ENCODE measurements at places on chromosomes 5 and 9. TPM values are rescaled to one million over a fixed set of nuclear protein-coding genes. Genes with fewer than 3 reads are reported as not detected.

DNA sequence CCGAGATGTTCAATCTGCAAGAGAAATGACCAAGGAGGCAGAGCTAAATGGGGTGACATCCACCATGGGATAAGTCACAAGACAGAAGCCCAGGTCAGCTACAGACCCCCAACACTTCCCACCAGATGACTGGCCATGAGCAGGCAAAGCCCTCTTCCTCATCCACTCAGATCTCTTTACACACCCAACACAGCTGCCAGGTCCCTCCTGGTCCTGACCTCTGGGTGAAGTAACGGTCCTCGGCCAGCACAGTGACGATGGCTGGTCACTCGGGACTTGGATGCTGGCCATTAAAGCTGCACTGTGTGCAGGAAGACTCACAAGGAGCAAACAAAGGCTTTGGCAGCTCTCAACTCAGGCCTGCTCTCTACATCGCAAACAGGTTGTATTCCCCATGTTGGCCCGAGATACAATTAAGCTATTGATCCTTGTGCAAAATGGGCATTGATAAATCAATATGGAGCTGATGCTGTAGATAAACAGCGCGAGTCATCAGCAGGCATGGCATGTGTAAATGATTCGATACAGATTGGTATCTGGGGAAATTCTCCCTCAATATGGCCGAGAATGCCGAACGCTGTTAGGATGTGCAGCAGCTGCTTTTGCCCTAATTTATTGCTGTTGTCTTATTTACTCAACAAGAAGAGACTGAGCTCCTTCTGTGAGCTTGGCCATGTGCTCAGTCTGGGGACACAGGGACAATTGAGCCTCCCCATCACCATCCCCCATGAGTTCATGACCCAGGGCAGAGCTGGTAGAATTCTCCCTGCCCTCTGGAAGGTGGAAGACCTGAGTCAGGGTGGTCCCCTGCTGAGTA lies 98.7 kb downstream of the C5orf15 start:
- peak; percentile 39 for DNase-seq

The ALG2 gene
- total RNA-seq: 41.3 TPM

DNA sequence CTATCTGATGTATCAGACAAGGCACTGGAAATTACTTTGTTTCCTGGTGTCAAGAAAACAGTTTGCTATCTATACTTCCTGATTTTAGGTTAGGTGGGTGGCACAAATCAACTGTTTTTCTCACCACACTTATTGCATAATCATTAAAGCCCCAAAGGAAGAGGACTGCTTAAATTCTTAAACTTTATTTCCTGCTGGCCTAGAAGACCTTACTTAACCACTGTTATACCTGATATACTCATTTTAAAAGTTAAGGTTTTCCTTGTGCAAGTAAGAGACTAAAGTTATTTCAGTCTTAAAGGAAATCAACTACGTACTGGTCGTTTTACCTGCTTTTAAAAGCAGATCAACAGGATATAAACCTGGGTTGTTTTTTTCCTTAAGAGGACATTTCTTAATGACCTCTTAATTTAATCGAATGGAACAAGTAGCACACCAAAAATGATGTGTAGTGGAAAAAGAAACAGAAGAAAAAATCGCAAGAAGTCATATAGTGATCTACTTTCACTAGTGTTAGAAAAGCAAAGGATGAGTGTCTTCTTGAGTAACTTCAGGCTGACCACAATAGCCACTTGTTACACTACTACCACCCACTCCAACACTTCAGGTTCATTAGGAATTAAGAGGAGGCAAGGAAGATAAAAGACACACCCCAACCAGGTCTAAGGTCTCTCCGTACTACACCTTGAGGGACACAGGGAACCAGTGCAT lies 974 bp downstream of the CLINT1 start:
- DNase-seq: peak; percentile 28

The KIF4B gene
- total RNA-seq: not detected

The KCNV2 gene
- total RNA-seq: not detected

DNA sequence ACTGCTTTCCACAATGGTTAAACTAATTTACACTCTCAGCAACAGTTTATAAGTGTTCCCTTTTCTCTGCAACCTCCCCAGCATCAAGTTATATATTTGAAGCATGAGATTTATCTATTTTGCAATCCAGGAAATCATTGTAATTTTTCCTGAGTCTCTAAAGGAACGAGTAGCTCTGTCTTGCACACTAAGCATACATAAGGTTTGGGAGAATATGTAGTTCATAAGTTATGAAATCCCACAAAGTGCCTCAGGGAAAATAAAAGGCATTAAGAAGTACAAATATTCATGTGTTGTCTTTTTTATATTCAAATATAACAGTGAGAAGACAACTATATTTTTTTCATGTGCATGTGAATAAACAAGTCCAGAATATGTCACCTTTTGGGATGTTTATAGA lies 377.1 kb upstream of the RORB start:
- no peak for DNase-seq

The DCTN4 gene
- 105 TPM for total RNA-seq

GRCh38 chr5:135568246-135568645 lies 10.5 kb downstream of the CXCL14 start:
- DNase-seq: no peak

- DNase-seq: peak; percentile 40
Measured at GRCh38 chr9:94900222-94901018, 173.9 kb downstream of the AOPEP start.

All from lung (tissue), 17 donors.